Immature natural killer cell (primary cell): ENCODE measurements at places on chromosomes 1 and 21.

DNA sequence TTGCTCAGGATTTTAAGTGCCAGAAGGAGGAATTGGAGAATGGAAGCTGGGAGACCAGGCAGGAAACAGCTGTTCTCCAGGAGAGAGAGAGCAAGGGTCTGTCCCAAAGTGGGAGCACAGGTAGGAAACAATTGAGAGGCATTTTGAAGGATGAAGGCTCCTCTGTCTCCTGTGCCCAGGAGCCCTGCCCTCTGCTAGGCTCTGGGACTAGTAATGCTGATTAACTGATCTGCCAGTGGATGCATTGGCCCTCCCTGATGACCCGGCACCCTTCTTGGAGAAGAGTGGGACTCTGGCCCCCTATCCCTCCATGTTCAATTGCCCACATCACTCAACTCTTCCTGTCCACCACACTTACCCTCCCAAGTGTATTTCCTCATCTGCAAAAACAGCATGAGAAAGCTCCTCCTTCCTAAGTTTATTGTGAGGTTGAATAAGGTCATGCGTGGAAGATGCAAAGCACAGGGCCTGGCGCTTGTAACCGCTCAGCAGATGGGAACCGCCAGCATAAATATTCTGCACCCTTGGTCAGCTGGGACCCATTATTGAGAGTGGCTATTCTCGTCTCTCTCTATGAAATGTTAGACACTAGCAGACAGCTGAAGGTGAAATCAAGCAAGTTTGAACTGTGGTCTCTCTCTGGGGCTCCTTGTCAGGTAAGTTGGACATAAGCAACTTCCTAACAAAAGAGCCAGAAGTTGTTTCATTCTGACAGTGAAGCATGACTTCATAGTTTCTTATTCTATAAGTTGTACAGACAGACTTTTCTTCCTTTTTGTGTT is 63.0 kb upstream of the ANGPTL1 start:
- peaks cover 4% of the 10 kb centered on the region for H3K27me3 ChIP-seq
- no peak overlapping the region for H3K27ac ChIP-seq
- no peaks in the 10 kb centered on the region for H3K4me1 ChIP-seq
- DNase-seq, result no peak

GRCh38 chr1:117556341-117556740 is 49.5 kb upstream of the TENT5C start:
- peaks cover 16% of the 10 kb centered on the region for H3K4me1 ChIP-seq
- no peak overlapping the region for H3K27ac ChIP-seq
- H3K36me3 ChIP-seq, result no peaks in the 10 kb centered on the region

GRCh38 chr1:71668065-71668464 is 587.2 kb upstream of the ZRANB2 start:
- no peaks in the 10 kb centered on the region for H3K27me3 ChIP-seq
- DNase-seq, result no peak
- H3K27ac ChIP-seq, result no peak overlapping the region
- no peaks in the 10 kb centered on the region for H3K4me1 ChIP-seq
- no peaks in the 10 kb centered on the region for H3K36me3 ChIP-seq

DNA sequence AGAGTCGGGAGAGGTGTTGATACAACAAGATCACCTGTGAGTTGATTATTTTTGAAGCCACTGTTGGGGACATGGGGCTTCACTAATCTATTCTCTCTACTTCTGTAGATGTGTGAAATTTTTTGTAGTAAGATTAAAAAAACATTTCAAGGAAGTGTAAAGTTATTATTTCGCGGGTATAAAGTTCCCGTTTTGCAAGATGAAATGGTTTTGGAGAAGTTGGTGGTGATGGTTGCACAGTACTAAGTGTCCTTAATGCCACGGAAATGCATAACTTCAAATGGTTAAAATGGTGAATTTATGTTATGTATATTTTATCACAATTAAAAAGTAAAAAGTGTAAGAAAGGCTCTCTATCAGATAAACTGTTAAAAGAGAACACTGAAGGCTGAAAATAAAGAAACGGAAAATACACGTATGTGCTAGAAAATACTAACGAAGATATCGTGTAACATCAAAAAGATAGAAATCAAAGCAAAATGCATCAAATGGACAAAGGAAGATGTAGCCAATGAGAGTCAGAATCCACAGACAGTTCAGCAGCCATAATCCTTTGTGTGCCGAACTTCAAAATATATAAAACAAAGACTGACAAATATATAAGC is 2.9 kb upstream of the ITGB2 start:
- peak overlapping the region; percentile 90 for H3K4me3 ChIP-seq
- peaks cover 80% of the 10 kb centered on the region for H3K4me1 ChIP-seq
- no peaks in the 10 kb centered on the region for H3K36me3 ChIP-seq
- peaks cover 27% of the 10 kb centered on the region for H3K27me3 ChIP-seq

- no peaks in the 10 kb centered on the region for H3K36me3 ChIP-seq
- DNase-seq, result no peak
- H3K4me1 ChIP-seq, result peaks cover 36% of the 10 kb centered on the region
- H3K27me3 ChIP-seq, result peaks cover 22% of the 10 kb centered on the region
- peak overlapping the region; percentile 9 for H3K27ac ChIP-seq
Observed at GRCh38 chr1:25610822-25611630, 5.6 kb upstream of the MAN1C1 start.

DNA sequence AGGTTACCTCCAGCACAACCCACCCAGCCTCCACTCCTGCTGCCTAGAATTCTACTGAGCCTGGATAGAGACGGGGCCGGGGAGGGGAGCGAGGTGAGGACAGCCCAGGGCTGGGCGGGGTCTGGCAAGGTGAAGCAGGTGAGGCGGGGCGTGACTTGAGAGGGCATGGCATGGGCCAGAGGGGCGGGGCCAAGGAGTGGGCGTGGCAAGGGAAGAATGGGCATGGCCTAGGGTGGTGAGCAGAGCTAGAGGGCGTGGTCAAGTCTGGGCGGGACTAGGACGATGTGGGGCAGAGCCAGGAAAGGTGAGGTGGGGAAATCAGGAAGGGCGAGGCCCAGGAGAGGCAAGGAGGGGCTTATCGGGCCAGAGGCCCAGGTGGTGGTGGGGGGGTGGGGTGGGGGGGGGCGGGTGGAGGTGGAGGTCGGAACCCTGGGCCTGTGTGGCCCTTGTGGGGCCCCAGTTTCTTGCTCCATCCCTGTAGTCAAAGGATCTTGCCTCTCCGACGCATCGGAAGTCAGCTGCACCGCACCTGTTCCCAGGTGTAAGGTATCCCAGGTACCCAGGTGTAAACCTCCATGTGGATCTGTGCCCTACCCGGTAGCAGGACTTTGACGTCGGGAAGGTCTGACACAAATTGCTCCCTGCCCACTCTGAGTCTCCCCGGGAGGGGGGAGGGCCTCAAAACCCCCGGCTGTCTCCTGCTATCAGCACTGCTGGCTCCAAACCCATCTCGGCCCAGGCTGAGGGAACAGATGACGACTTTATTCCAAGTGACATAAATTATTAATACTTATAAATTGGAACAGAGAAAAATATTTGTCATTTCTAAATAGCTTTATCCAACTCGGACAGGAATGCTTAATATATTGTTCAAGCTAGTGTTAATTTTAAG is 32.9 kb upstream of the UTS2 start:
- no peaks in the 10 kb centered on the region for H3K4me1 ChIP-seq
- peaks cover 3% of the 10 kb centered on the region for H3K27me3 ChIP-seq
- DNase-seq, result no peak
- no peak overlapping the region for H3K4me3 ChIP-seq
- H3K36me3 ChIP-seq, result peaks cover 5% of the 10 kb centered on the region
